ENCODE measurements at places on chromosomes 5 and 9. TPM values are rescaled to one million over a fixed set of nuclear protein-coding genes. Genes with fewer than 3 reads are reported as not detected.
A peak's percentile ranks its signal among the peaks of the same experiment; 100 is the strongest.

- H3K27me3 ChIP-seq = no peaks in the 10 kb centered on the region
- peak overlapping the region; percentile 49 for H3K27ac ChIP-seq
- no peak for DNase-seq
- peaks cover 76% of the 10 kb centered on the region for H3K4me1 ChIP-seq
- no peak overlapping the region for H3K4me3 ChIP-seq
Measured at GRCh38 chr9:87386490-87387025, 111.1 kb upstream of the DAPK1 start.

- no peaks in the 10 kb centered on the region for H3K4me1 ChIP-seq
- no peaks in the 10 kb centered on the region for H3K36me3 ChIP-seq
- peaks cover 5% of the 10 kb centered on the region for H3K27me3 ChIP-seq
Measured at GRCh38 chr5:152501294-152501693, 96.2 kb upstream of the NMUR2 start.

DNA sequence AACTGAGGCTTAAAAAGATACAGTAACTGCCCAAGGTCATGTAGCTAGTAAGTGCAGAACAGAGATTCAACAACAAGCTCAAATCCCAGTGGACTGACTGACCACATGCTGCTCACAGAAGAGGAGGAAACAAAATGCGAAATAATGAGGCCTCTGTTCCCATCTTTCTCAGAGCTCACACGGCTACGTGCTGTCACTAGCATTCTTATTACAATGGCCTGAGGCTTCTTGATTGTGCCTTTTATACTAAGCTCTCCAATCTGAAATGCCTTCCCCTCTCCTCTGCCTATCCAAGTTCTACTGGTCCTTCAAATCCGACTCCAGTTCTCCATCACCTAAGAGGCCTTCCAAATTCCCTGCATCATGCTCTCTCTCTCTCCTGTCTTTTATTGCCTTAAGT is 26.0 kb downstream of the SGTB start:
- H3K36me3 ChIP-seq = peaks cover 11% of the 10 kb centered on the region
- no peak overlapping the region for H3K4me3 ChIP-seq
- H3K4me1 ChIP-seq = no peaks in the 10 kb centered on the region
- H3K27ac ChIP-seq = no peak overlapping the region
- H3K27me3 ChIP-seq = no peaks in the 10 kb centered on the region
- no peak for DNase-seq

DNA sequence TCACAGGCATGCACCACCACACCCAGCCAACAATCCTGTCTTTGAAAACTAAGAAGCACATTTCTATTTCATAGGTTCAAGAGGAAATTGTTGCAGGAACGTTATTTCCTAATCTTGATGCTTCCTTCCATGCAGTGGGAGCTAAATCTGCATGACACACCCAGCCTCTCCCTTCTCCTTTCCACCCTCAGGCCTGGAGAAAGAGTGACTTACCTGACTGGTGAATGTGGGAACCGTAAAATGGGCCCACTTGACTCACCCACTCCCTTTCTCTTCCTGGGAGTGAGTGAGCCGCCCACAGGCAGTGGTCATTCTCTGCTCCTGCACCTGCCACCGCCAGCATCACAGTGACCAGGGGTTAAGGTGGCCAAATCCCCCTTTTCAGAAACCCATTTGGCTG is 78.2 kb downstream of the C9orf50 start:
- peaks cover 7% of the 10 kb centered on the region for H3K4me1 ChIP-seq
- DNase-seq = no peak
- H3K4me3 ChIP-seq = no peak overlapping the region
- H3K27ac ChIP-seq = no peak overlapping the region
- H3K36me3 ChIP-seq = peaks cover 2% of the 10 kb centered on the region
- H3K27me3 ChIP-seq = no peaks in the 10 kb centered on the region

DNA sequence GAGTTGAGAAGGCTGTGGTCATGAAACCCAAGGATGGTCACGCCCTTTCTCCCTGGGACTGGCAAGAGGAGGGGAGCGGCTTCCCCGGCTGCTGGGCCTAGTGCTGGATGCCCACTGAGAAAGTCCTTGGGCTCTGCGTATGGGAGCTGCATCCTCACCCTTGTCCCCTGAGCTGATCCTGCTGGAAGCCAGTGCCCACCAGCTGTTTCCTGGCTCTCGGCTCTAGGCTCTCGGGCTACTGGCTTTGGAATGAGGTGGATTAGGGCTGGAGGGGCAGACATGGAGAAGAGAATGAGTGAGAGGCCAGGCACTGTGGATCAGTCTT is 149.3 kb upstream of the PPP1R26 start:
- H3K27me3 ChIP-seq = peaks cover 14% of the 10 kb centered on the region
- H3K27ac ChIP-seq = no peak overlapping the region
- H3K4me1 ChIP-seq = no peaks in the 10 kb centered on the region
- H3K4me3 ChIP-seq = no peak overlapping the region
- H3K36me3 ChIP-seq = no peaks in the 10 kb centered on the region
- DNase-seq = no peak

DNA sequence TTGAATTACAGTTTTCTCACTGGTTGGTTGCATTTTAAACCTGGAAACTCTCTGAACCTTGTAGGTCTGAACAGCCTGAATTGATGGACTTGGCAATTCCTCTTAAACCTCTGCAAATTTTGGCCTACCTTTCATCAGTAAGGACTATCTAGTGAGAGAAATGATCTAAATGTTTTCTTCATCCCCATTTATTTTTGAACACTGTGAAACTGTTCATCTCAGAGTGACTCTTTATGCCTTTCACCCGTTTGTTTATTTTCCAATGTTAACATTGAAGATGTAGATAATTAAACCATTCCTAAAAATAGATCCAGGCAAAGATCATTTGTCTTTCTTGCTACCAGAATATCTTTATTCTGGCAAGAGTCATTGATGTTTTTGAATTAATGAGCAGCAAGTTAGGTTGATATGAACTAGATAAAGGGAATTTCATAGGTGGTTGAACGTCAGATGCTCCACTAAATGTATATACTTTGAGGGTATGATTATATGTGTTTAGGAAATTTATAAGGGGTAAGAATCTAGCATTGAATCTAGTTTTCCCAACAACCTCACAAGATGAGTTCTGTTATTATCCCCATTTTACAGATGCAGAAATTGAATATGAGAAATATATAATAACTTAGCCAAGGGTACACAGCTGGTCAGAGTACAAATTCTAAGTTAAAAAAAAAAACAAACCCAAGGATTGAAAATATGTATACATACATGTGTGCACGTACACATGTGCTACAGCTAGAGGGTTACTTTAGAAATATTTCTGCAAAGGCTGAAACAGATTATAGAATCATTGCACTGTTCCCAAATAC is 3.4 kb downstream of the CPEB4 start:
- H3K36me3 ChIP-seq = peaks cover 6% of the 10 kb centered on the region
- DNase-seq = no peak
- H3K27me3 ChIP-seq = no peaks in the 10 kb centered on the region
- H3K27ac ChIP-seq = peak overlapping the region; percentile 75
- peaks cover 65% of the 10 kb centered on the region for H3K4me1 ChIP-seq

GRCh38 chr5:62593331-62593730 is 14.7 kb downstream of the LRRC70 start:
- H3K27me3 ChIP-seq = no peaks in the 10 kb centered on the region
- H3K4me3 ChIP-seq = no peak overlapping the region
- no peak overlapping the region for H3K27ac ChIP-seq
- H3K36me3 ChIP-seq = peaks cover 7% of the 10 kb centered on the region
- no peak for DNase-seq

GRCh38 chr9:76456202-76456926 is 2.6 kb upstream of the GCNT1 start:
- no peak for DNase-seq
- H3K36me3 ChIP-seq = no peaks in the 10 kb centered on the region
- peaks cover 31% of the 10 kb centered on the region for H3K4me1 ChIP-seq

GRCh38 chr9:137303893-137304382 is 1.9 kb upstream of the NRARP start:
- H3K4me1 ChIP-seq = peaks cover 22% of the 10 kb centered on the region
- no peaks in the 10 kb centered on the region for H3K27me3 ChIP-seq
- no peak overlapping the region for H3K27ac ChIP-seq

GRCh38 chr5:851553-851952 is 767 bp upstream of the ZDHHC11 start:
- H3K27me3 ChIP-seq = peaks cover 21% of the 10 kb centered on the region
- H3K4me1 ChIP-seq = no peaks in the 10 kb centered on the region
- no peaks in the 10 kb centered on the region for H3K36me3 ChIP-seq
- H3K27ac ChIP-seq = no peak overlapping the region
- peak; percentile 59 for DNase-seq
- H3K4me3 ChIP-seq = no peak overlapping the region

GRCh38 chr5:58872670-58873273 is 289.9 kb downstream of the RAB3C start:
- no peak for DNase-seq
- no peak overlapping the region for H3K27ac ChIP-seq
- no peak overlapping the region for H3K4me3 ChIP-seq
- H3K27me3 ChIP-seq = peaks cover 34% of the 10 kb centered on the region
- H3K36me3 ChIP-seq = no peaks in the 10 kb centered on the region
- no peaks in the 10 kb centered on the region for H3K4me1 ChIP-seq

GRCh38 chr5:120638449-120638848 is 174.3 kb downstream of the PRR16 start:
- DNase-seq = no peak
- peaks cover 6% of the 10 kb centered on the region for H3K4me1 ChIP-seq
- no peak overlapping the region for H3K4me3 ChIP-seq
- H3K27me3 ChIP-seq = no peaks in the 10 kb centered on the region
- no peak overlapping the region for H3K27ac ChIP-seq

GRCh38 chr9:137590123-137590468 is 216 bp downstream of the ZMYND19 start:
- H3K27me3 ChIP-seq = no peaks in the 10 kb centered on the region
- no peak overlapping the region for H3K4me3 ChIP-seq
- H3K27ac ChIP-seq = no peak overlapping the region
- DNase-seq = no peak
- peaks cover 9% of the 10 kb centered on the region for H3K4me1 ChIP-seq
- H3K36me3 ChIP-seq = peaks cover 10% of the 10 kb centered on the region

DNA sequence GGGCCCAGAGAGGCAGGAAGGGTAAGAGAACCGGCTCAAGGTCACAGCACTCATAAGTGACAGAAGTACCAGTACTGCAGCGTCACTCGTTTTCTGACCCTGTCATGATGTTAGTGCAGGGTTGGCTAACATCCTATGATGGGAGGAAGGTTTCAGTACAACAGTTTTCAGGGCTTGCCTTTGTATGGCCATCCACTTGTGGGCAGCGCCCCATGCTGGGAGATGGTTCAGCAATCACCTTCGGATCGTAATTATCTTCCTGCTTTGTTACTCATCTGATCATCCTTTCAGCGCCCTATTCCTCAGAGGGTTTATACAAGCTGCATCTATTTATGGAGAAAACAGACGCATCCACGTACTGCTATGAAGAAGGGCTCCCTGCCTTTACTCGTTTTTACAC is 2.4 kb downstream of the MAP1B start:
- peaks cover 58% of the 10 kb centered on the region for H3K4me1 ChIP-seq
- H3K27ac ChIP-seq = peak overlapping the region; percentile 80
- peak overlapping the region; percentile 97 for H3K4me3 ChIP-seq

- H3K4me3 ChIP-seq = no peak overlapping the region
- no peaks in the 10 kb centered on the region for H3K36me3 ChIP-seq
- H3K27me3 ChIP-seq = no peaks in the 10 kb centered on the region
Measured at GRCh38 chr5:131769336-131769735, 27.5 kb downstream of the FNIP1 start.

Gene PCDHA1
- total RNA-seq = not detected

Gene PCDHA12
- total RNA-seq = 23.6 TPM

Gene NR2F1
- 28.7 TPM for total RNA-seq

Gene CXCL14
- total RNA-seq = 0.21 TPM

Gene WDR38
- not detected for total RNA-seq

Data from chondrocyte (in vitro differentiated cells).